ENCODE measurements at places on chromosomes 3 and 15. TPM values are rescaled to one million over a fixed set of nuclear protein-coding genes. Genes with fewer than 3 reads are reported as not detected.

Gene TTC21A
- 6.1 TPM for total RNA-seq

Gene DUOX1
- under 0.01 TPM for total RNA-seq

Gene CYP1A1
- total RNA-seq = not detected

Gene HDC
- total RNA-seq = not detected

Gene STRIT1
- not detected for total RNA-seq

All from smooth muscle cell of trachea (primary cell).